ENCODE measurements at places on chromosomes 6 and 20.

GRCh38 chr6:157169656-157170055 lies 153.7 kb downstream of the TMEM242 start:
- DNase-seq, result no peak

DNA sequence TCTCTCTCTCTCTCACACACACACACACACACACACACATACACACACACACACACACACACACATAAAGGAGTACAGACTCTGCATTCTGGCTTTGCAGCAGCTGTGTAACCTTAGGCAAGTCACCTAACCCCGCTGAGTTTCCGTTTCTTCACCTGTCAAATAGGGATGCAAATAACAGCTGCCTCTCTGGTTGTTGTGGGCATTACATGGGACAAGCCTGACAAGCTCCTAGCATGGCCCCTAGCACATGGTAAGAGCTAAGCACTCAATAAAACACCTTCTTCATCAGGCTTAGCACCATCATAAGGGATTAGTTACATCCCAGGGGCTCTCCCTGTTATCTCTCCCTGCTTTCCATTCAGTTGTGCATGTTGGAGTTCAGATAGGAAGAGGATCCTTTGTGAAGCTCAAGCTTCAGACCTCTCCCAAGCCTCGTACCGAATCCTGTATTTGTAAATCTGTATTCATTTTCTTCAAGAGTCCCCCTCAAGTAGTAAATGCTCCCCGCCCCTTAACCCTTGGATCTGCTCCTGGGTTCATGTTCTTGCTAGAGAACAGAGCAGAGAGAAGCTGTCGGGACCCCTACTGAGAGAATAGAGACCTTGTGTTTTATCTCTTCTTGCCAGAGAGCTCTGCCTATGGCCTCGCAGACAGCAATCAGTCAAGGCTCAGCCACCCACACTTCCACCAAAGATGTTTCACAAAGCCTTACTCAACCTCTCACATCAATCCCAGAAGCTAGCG lies 2.2 kb downstream of the SLC13A3 start:
- DNase-seq, result no peak

GRCh38 chr6:91087908-91088307 lies 501.0 kb upstream of the MAP3K7 start:
- DNase-seq, result no peak

DNA sequence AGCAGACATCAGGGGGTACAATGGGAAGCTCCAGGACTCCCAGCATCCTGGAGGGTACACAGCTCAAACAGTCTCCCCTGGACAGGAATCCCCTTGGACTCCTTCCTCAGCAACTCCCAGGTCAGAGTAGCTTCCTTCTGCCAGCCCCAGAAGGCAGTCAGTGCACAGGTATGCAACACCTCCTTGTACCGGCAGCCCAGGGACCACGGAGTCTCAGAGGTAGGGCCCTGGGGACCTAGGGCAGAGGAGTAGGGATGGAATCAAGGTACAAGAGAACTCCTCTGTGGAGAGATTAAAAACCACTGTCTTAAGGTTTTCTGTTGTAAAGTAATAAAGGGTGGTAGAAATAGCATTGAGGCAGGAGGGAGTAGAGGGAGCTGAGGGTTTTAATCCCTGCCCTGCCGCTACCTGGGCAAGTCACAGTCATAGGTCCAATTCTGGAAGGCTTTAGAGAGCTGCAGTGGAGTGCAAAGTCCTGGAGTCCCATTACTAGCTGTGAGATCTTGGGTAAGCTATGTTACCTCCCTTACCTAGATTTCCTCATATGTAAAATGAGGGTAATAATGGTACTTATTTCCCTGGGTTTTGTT lies 7.5 kb downstream of the TP53TG5 start:
- DNase-seq, result no peak

GRCh38 chr6:84739866-84740208 lies 24.6 kb downstream of the TBX18 start:
- DNase-seq, result no peak

- no peak for DNase-seq
Measured at GRCh38 chr20:63133481-63134091, 82.3 kb downstream of the YTHDF1 start.

- DNase-seq, result no peak
Measured at GRCh38 chr6:15533379-15534026, 129.3 kb downstream of the DTNBP1 start.

DNA sequence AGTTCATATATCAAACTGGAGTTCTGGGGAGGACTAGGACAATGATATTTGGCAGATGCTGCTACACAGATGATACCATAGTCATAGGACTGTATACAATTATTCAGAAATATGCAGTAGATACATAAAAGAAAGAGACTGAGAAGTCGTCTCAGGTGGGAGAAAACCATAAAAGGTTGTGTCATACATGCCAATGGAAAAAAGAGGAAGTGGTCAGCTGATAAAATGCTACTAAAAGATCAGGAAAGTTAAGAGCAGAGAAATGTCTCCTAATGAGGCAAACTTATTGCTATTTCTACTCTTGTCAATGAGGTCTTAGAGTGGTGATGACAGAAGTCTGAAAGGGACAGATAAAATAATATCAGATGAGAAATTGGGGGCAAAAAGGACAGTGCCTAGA lies 407.6 kb downstream of the COL12A1 start:
- no peak for DNase-seq

DNA sequence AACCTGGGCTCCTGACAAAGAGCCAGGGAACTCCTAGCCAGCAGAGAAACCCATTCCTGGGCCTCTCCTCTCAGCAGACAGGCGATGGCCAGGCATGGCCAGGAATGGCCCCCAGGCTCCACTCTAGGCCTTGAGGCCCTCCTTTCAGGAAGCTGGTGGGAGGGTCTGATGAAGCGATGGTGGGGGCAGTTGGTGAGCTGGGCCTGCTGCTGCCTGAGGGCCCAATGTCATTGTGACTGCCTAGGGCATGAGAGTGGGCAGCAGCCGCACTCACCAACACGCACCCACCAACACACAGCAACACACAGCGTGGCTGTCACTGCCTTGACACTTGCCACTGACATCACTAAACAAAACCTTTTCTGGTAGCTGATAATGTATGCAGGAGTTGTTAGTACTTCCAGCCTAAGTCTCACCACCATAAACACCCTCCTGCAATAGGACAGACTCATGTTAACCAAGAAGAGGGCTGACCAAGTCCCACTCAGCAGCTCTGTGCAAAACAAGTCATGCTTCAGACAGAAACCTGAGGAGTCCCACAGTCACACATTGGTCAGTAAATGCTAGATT lies 69.3 kb downstream of the ABHD12 start:
- no peak for DNase-seq

DNA sequence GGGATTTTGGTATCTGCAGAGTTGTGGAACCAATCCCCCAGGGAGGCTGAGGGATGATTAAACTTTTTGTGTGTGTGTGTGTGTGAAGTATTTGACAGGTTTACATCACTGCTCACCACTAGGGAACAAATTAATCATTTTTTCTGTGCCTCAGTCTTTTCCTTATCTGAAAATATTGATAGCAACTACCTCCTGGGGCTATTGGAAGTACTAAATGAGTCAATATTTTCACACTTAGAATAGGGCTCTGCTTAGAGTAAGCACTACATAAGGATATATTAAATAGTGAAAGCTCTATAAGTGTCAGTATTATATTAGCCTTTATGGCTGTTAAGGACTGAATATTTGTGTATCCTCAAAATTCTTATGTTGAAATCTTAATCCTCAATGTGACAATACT lies 155.2 kb upstream of the UST start:
- DNase-seq, result no peak

GRCh38 chr6:25649611-25650010 lies 2.4 kb upstream of the SCGN start:
- DNase-seq, result no peak

GRCh38 chr6:145112711-145113148 lies 622.6 kb downstream of the EPM2A start:
- DNase-seq, result no peak

- no peak for DNase-seq
Measured at GRCh38 chr6:29653452-29654038, 3.3 kb upstream of the MOG start.

DNA sequence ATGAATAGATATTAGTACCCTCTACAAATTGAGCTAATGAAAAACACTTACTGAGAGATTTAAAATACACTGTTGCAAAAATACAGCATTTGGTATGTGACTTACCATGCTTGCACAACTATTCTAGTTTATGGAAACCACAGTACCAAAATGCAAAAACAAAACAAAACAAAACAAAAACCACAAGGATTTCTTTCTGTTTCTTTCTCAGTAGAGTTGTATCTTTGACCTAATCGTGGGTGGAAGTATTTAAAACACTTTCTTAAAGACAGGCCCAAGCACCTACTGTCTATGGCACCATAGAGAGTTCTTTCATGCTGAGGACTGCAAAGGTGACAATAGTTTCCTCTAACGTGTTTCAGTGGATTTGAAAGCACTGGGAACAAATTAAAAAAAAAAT lies 95.3 kb upstream of the C6orf118 start:
- DNase-seq, result no peak

DNA sequence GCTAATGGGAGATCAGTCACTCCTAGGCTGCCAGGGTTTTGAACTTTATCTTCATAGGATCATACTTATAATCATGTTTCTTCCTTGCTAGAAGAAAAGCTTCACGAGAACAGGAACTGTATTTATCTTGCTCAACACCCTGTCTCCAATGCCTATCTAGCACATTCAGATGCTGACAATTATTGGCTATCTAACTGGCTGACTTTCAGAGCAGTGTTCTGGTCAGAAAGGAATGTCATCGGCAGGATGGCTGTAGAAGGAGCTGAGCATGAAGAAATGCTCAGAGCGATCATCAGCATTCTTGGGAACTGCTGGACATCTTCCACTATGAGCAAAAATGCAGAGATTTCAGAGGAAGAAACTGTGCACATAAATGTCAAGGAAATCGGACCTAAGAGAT lies 628.0 kb upstream of the NRSN1 start:
- DNase-seq, result no peak

GRCh38 chr20:10259166-10259565 lies 40.5 kb downstream of the SNAP25 start:
- DNase-seq, result no peak

DNA sequence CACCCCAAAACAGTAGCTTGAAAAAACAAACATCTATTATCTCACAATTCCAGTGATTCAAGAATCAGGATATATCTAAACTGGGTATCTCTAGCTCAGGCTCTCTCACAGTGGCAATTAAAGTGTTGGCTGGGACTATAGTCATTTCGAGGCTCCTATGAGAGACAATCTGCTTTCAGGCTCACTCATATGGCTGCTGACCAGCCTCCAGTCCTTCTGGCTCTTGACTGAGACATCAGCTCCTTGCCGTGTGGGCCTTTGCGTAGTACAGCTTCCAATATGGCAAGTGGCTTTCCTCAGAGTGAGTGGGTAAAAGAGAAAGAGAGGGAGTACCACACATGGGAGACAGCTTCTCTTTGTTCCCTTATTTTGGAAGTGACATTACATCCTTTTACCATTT lies 327.2 kb downstream of the CENPW start:
- DNase-seq, result no peak

GRCh38 chr20:36812594-36813463 lies 39.3 kb upstream of the DSN1 start:
- no peak for DNase-seq

- DNase-seq, result no peak
Measured at GRCh38 chr6:85355816-85356215, 94.1 kb upstream of the NT5E start.

GRCh38 chr6:148835920-148836441 lies 89.2 kb downstream of the UST start:
- no peak for DNase-seq

DNA sequence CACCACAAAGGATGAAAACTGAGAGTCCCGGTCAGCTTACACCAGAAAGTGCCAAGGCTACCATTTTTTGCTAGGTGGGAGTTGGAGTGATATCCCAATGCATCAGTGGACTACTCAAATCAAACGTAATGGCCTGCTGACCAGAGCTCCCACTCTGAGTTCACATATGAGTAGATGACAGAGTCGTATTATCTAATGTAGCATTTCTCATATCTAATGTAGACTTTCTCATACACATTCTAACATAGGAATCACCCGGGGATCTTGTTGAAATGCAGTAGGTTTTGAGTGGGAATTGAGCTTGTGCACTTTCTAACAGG lies 38.4 kb upstream of the FUCA2 start:
- no peak for DNase-seq

DNA sequence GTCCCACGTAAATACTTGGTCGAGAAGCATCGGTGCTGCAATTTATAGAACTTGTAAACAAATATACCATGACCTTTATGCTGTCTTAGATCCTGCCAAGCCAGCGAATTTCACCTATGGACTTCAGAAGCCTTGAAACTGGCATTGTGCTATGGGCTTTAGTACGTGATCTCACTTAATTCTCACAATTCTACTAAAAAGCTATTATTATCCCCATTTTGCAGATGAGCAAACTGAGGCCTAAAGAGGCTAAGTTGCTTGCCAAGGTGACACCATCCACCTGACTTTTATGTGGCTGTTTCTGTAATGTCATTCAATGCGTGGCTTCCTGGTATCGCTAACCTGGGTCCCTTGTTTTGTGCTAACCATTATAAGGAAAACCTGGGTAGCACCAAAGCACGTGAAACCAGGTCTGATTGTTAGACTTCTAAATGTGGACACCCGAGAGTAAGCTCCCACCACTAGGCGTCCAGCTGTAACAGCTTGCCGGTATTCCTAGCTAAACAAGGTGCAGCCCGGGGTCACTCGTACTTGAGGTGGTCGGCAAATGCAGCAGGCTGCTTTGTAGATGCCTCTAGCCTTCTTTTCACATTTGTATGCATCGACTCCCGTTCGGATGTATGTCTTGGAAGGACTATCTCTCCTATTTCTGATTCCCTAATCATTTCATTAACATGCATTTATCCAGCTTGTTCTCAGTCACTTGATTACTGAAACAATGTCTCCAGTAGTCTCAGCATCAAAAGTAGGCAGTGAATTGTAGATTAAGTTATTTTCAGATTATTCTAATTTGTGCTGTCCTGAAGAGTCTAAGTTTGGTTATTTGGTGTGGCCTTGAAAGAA lies 1.1 kb downstream of the SYNJ2 start:
- DNase-seq, result no peak

DNA sequence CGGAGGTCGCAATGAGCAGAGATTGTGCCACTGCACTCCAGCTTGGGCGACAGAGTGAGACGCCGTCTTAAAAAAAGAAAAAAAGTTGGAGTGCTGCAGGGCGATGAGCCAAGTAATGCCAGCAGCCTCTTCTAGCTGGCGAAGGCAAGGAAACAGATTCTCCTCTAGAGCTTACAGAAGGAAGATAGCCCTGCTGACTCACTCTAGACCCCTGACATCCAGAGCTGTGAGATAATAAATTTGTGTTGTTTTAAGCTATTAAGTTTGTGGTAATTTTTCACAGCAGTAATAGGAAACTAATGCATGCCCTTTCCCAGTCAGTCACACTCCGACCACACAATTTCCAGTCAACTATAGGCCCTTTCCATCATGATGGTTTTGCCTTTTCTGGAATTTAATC lies 16.4 kb downstream of the PRSS16 start:
- no peak for DNase-seq

DNA sequence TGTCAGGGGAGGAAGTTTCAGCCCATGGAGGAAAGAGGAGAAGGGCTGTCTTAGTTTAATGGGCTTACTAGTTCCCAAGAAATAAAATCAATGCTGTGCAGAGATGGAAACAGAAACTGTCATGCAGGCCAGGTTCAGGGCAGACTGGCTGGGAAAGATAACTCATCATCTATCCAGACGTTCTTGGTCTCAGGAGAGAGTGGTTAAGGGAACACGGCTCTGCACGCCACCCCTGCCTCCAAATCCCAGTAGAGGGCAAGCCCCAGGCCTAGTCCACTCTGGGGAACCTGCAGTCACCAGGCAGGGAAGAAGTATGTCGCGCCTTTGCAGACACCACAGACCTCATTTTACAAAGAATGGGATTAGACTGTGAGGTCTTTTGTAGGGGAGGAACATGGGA lies 12.5 kb downstream of the ALDH8A1 start:
- DNase-seq, result no peak

- no peak for DNase-seq
Measured at GRCh38 chr20:2871661-2872458, 1.4 kb upstream of the PTPRA start.

Measured in stimulated activated CD4-positive, alpha-beta T cell treated with anti-CD3 and anti-CD28 coated beads, TNF-alpha, amount 100 ng/mL, for 48 hours (primary cell).